Stimulated activated CD4-positive, alpha-beta T cell treated with anti-CD3 and anti-CD28 coated beads, TNF-alpha, amount 100 ng/mL, for 1 hour (primary cell): ENCODE measurements at places on chromosomes 2 and 18.

GRCh38 chr18:13284330-13285027 is 65.9 kb downstream of the LDLRAD4 start:
- DNase-seq = no peak

GRCh38 chr2:45379399-45380087 is 231.5 kb downstream of the SRBD1 start:
- no peak for DNase-seq

- no peak for DNase-seq
Observed at GRCh38 chr18:46660957-46661749, 4.1 kb upstream of the LOXHD1 start.

DNA sequence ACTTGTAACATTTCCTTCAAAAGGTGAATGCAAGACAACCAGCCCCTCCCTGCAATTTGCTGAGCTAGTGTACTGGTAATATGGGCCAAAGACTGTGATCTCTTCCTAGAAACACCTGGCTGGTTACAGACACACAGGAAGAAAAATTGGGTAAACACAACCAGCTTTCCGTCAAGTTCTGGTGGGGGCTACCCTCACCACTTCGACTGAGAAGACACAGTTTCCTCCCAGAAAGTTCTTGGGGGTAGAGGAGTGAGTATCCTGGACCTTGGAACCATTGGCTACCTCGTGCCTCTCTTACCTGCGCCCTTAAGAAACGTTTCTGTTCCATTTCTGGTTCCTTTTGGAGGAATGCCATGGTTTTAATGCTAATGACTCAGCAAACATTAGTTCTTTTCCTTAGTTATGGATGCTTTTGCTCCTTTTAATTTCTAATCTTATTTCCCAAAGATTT is 120.9 kb upstream of the DLX2 start:
- DNase-seq = no peak

DNA sequence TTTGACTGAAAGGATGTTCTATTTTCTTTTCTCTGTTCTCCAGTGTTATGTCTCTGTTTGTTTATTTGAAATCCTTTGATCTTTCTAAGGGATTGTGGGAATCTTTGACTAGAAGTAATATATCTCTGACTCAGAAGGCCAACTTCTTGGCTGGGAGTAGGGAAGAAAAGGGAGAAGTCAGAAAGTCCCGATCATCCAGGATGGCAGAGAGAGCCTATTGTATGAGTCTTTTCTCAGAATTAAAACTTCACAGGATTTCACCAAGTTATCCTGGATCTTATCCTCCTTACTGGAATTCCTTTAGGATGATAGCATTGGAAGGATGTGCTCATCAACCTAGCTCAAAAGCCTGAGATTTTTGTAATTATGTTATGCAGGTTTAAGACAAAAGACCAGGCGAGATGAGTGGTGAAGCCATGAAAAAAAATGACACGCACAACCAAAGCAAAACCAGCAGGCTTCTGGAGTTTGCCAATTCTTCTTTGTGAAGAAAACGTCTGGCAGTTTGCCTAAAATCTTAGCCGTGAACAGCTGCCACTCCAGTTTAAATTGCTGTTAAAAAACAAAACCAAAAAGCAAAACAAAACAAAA is 383.6 kb upstream of the SMIM21 start:
- no peak for DNase-seq

- no peak for DNase-seq
Observed at GRCh38 chr2:21291426-21291825, 167.7 kb downstream of the TDRD15 start.

GRCh38 chr2:81513328-81513727 is 1208.8 kb upstream of the LRRTM1 start:
- DNase-seq = no peak

GRCh38 chr2:20609349-20609994 is 41.4 kb downstream of the HS1BP3 start:
- DNase-seq = no peak

DNA sequence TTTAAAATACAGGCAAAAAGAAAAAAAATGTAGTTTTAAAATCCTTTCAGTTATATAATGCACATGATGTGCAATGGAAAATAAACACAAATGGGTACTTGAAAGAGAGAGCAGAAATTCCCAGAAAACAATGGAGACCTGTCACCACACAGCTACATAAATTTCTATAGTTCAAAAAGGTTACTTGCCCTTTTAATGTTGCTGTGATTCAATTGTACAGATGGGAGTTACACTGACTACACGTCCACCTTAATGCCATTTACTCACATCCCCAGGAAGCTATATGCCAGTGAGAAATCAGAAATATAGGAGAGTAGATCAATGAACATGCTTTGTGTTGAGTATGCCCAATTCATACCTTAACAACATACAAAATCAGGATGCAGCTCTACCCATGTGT is 269.6 kb downstream of the ERBB4 start:
- no peak for DNase-seq

DNA sequence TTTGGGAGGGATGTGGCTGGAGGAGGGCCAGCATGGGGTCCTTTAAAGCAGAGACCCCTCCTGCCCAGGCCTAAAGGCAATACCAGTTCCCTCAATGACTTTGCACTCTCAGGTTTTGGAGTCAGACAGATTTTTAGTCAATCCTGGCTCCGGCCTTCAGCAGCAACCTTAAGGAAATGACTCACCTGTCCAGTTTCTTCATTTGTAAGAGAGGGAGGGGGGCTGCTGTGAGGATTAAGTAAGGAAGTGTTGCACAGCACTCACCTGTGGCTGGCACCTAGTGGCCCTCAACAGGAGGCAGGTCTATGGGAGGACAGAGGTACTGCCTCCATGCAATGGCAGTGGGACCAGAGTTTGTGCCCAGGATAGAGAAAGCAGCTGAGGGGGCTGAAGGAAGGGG is 13.7 kb downstream of the CNGA3 start:
- no peak for DNase-seq

- DNase-seq = no peak
Observed at GRCh38 chr18:4438938-4439337, 16.2 kb downstream of the DLGAP1 start.

GRCh38 chr2:219592736-219593135 is 4.9 kb upstream of the STK11IP start:
- no peak for DNase-seq

- DNase-seq = no peak
Observed at GRCh38 chr2:10002681-10003080, 40.7 kb upstream of the KLF11 start.

DNA sequence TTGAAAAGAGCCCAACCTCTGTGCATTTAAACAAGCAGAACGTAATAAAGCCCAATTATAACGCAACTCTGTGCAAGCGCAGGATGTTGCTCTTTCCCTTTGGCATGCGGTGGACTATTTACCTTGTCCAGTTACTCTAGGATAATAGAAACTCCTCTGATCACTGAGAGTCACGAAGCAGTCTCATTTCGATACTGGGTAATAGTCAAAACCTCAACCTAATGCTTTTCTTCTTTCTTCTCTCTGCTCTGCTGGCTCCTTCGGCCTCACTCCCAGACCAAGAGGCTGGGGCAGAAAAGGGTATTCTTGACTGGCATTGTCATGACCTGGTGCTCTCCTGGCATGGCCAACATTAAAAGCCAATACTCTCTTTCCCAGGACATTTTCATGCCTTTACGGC is 89.7 kb upstream of the GCFC2 start:
- DNase-seq = no peak

DNA sequence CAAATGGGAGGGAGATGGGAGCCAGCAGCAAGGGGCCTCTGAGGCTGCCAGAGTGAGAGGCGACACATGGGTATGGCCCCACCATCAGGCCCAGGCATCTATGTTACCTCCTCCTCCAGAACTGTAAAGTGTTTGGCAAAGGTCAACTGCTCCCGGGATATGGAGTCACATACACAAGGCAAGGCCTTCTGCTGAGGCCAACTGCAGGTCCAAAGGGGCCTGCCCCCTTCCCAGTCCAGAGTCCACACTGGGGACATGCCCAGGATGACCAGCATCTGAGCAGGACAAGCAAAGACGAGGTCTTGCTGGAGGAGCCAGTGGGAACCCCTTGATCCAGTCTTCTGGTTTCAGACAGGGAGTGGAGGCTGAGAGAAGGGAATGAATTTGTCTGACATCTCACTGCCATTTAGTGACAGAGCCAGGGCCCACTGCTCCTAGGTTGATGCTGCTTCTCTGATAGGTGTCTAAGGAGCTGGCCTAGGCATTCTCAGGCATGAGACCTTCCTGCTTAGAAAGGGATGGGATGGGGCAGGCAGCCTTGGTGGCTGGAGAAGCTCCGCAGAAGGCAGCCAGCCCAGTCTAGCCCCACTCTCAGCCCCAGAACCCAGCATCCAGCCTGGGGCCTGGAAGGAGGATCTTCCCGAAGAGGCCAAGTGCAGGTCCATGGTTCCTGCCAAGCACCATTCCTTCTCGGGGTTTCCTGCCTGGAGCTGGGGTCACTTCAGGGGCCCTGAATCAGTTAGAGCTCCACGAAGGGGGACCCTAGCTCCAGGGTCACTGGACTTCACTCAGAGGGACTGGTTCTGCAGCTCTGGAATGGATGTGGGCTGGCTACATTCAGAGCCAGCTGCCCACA is 26.4 kb downstream of the EMX1 start:
- no peak for DNase-seq

DNA sequence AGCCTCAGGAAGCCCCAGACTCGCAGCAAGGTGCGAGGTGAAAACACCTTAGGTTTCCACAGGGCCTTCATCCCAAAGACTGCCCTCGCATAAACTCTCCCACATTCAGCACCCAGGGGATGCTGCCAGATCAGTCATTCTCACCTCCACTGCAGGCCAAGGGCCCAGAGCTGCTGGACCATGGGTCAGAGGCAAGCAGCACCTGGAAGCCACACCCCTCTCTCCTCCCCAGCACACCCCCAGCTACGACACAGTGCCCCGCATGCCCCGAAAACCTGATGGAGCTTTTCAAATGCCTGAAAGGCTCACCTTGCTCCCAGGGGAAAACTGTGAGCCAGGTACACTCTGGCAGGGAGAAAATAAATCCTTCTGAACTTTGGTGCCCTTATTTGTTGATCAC is 31.9 kb upstream of the LDLRAD4 start:
- DNase-seq = no peak

DNA sequence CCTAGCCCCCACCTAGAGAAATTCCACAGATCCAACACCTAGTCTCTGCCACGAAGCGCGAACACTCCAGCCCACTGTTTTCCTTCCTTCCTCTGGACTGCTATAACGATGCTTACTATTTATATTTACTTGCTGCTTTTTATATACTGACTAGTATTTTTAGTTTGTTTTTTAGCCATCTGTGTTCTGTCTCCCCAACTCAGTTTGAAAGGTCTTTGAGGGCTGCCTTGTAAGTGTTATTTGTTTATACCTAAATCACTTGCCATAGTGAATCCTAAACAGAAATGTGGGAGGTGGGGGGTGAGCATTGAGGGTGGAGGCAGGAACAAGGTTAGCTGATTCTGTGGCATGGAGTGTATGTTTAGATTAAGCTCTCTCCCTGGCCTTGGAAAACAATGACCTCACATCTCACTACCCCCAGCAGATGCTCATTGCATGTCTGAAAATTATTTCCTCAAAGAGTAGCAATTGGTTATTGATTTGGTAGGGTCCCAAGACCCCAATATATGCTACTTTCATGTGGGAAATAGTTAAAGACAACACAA is 1.1 kb upstream of the NCKAP5 start:
- no peak for DNase-seq

DNA sequence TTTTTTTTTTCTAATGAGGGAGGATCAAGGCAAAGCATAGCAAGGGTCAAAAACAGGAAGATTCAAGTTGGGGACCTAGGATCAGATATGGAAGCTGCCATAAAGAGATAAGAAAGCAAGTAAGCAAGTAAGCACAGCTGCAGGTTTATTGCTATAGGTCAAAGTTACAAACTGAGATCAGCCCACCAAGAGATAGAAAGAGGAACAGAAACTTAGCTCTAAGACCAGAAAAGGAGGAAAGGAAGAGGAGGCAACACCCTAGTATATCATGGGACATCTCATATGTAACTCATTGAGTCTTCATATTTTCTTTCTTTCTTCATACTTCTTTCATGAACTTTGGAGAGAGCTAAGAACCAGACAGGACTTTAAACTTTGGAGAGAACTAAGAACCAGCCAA is 295.9 kb upstream of the CRIM1 start:
- DNase-seq = no peak

DNA sequence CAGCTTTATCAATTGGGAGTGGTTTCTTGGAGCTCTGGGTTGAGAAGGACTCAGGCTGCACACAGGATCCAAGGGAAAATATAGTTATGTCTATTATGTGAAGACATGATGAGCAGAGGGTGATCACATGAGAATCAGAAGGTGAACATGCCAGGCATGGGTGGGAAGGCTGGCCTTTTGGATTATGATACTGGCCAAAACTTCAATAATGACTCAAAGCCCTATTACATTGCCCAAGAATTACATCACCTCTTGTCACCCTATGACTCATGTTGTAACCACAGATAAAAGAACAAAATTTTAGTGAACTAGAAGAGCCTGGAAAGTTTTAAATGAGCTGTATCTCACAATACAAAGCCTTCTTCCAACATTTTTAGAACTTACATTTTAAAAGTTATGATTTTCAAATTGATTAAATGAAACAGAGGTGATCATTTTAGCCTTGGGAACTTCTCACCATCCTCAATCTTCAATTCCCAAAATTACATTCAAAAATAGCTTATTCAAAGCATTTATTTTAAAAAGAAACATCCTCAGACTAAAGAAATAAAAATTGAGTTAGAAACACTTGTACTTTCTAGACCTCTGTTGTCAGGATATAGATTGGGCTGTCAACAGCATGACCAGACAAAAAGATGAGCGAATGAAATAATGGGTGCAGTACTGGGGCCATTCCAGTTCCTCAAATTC is 428.3 kb downstream of the MBD2 start:
- DNase-seq = no peak

GRCh38 chr18:22525313-22525712 is 107.6 kb upstream of the CTAGE1 start:
- DNase-seq = no peak

DNA sequence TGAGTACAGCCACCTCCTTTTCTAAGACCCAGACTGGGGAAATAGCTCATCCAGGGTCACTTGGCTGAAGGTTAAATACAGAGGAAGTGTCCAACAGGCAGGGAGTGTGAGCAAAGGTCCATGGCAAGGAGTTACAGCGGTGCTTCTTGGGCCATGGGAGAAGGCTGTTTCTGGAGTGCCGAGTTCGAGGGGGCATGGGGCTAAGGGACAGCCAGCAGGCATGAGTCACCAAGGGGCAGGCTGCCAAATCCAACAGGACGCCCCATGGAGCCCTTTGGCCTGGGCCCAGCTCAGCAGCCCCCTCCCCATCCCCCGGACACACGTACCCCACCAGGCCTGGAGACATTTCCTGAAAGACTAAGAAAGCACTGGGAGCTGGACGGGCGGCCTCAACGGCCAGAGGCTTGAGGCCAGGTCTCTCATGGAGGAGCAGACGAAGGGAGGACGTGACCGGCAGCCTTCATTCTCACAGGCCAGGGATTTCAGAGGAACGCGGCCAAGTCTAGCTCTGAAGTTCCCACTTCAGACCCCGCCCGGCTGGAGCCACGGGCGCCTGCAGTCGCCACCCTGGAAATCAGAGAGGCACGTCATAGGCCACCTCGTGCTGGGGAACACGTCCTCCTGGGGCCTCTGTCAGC is 160.4 kb downstream of the SMAD7 start:
- DNase-seq = no peak
